Stimulated activated CD4-positive, alpha-beta T cell treated with anti-CD3 and anti-CD28 coated beads, Interleukin-1b, Interleukin-23, amount 100 ng/mL, for 48 hours (primary cell): ENCODE measurements at places on chromosomes 5 and 9.

- no peak for DNase-seq
Measured at GRCh38 chr9:127905788-127906191, 6.4 kb upstream of the ST6GALNAC6 start.

DNA sequence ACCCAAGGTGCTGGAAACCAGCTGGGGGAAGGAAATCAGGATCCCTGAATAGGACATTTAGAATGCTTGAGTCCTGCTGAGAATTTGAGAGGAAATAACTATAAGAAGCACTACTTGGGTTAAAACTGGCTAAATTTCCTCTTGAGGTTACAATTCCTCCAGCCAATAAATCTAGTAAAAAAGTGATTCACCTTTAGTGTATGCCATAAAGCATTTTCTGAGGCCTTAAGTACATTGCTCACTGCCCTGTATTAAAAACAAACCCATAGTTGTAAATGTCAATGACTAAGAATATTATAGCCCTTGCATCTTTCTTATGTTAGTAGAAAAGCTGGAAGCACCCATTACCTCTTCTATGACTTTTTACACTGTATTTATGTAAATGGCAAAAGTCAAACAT is 634.7 kb upstream of the ARRDC3 start:
- no peak for DNase-seq

- no peak for DNase-seq
Measured at GRCh38 chr5:172498431-172499129, 44.3 kb upstream of the SH3PXD2B start.

DNA sequence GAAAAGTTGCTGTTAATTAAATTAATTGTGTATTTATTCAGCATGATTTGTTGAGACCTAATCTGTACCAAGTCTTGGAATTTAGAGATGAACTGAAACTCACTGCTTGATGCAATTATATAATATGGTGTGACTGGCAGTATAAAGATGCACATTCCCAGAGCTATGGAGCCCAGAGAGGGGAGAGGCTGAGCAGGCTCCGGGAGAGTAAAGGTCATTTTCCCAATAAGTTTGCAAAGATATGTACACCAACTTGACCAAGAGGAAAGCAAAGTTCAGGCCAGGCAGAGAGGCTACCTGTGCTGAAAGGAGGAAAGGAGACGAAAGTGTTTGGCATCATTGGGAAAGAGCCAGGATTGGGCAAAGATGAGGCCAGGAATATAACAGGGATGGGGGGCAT is 271.7 kb upstream of the KLF4 start:
- no peak for DNase-seq

- no peak for DNase-seq
Measured at GRCh38 chr5:42506662-42507061, 83.4 kb downstream of the GHR start.

GRCh38 chr9:122519376-122519775 is 435 bp downstream of the OR1J4 start:
- DNase-seq: no peak

- DNase-seq: no peak
Measured at GRCh38 chr5:119694284-119694683, 64.9 kb downstream of the FAM170A start.

DNA sequence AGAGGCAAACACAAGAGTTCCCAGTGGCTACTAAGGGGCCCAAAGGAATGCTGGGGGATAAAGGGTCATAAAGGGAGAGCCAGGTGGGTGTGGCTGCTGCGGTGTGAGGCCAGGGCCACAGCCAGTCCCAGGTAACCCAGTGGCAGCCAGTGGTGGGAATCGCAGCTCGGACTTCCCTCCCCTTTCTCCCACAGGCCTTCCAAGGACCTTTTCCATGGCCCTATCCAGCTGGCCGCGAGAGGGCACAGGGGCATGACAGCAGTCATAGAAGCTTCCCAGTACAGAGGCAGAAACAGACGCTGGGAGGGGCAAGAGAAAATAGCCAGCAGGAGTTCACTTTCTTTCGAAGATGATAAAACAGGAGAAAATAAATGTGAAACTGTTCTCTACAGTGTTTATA is 257.6 kb downstream of the SEMA5A start:
- no peak for DNase-seq

DNA sequence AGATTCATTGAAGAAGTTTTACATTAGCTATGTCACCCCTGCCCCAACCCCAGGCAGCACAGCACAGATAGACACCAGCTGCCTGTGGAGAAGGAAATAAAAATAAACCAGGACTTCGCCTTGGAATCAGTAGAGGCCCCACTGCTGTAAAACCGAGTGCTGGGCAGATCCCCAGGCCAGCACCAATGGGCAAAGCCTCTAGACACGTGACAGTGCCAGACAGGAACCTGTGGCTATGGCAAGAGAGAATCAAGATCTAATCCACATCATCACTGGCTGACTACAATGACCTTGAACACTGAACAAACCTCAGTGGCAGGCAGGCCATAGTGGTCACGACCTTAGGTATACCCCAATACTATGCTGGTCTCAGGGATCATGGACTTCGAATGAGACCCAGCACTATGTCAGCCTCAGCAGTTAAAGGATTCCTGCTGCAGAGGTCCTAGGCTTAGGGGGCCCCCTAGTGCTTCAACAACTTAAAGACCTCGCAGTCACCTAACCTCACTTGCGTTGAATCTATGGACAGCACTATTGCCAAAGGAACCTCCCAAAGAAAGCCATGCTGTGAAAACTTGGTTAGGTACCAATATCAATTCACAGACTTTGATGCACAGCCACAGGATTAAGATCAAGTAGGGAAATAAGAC is 2118.6 kb upstream of the C9orf72 start:
- DNase-seq: no peak

DNA sequence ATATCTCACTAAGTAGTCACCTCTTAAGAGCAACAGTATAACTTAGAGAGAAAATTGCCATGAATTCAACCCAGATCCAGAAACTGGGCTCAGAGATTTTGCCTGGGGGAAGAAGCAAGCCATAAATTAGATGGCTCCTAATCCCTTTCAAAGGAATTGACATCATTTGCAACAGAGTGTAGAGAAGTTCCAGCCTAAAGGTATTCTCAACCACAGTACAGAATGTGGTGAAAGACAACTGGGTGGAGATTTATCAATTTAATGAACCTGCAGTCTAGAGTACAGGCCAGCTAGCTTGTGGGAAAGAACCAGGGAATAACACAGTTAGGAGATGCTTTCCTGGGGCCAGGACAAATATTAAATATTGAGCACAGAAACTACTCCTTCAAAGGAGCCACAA is 39.6 kb downstream of the CDKL3 start:
- no peak for DNase-seq

GRCh38 chr9:81609782-81610739 is 79.3 kb downstream of the TLE1 start:
- no peak for DNase-seq

DNA sequence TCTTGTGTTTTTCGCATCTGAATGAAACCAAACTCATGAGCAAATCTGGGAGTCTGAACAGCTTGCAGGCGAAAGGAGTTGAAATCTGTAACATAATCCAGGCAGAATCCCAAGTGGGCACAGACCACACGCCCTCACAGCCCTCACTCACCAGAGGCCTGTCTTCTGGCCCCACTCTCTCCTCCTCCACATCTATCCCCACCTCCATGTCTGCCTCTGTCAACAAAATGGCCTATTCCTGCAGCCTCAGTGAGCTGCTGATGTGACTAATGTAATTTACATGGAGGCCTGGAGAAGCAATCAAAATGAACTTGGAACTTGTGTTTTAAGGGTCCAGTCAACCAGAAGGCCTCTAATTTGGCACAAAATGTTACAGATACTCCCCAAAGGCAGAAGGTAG is 136.6 kb downstream of the GNA14 start:
- no peak for DNase-seq

- DNase-seq: no peak
Measured at GRCh38 chr5:135047347-135047695, 13.3 kb upstream of the PITX1 start.

GRCh38 chr5:75368391-75368790 is 31.4 kb downstream of the HMGCR start:
- no peak for DNase-seq

GRCh38 chr5:96214442-96215197 is 218.4 kb downstream of the PCSK1 start:
- DNase-seq: no peak

DNA sequence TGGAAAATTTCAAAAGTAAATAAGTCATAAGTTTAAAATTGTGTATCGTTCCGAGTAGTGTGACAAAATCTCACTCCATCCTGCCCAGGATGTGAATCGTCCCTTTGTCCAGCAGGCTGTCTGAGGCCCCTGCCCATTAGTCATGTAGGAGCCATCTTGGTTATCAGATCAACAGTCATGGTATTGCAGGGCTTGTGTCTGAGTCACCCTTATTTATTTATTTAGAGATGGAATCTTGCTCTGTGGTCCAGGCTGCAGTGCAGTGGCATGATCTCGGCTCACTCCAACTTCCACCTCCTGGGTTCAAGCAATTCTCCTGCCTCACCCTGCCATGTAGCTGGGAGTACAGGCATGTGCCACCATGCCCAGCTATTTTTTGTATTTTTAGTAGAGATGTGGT is 30.2 kb downstream of the ITGA2 start:
- DNase-seq: no peak

GRCh38 chr5:26518065-26518464 is 520.3 kb downstream of the CDH9 start:
- no peak for DNase-seq

DNA sequence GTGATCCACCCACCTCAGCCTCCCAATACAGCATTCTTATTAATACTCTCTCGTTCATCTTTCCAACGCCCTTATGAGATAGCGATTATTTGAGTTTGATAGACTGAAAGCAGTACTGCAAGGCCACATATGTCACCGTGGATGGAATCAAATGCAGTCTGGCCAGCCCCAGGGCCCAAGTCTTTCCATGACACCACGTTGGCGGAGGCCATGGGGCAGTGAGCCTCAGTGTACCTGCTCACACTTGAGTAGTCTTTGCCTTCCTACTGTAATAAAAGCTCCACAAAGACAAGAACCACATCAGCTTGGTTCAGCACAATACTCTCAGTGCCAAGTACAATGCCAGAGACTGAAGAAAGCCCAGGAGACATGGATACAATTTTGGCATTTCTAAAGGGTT is 88.5 kb downstream of the TTLL11 start:
- DNase-seq: no peak

DNA sequence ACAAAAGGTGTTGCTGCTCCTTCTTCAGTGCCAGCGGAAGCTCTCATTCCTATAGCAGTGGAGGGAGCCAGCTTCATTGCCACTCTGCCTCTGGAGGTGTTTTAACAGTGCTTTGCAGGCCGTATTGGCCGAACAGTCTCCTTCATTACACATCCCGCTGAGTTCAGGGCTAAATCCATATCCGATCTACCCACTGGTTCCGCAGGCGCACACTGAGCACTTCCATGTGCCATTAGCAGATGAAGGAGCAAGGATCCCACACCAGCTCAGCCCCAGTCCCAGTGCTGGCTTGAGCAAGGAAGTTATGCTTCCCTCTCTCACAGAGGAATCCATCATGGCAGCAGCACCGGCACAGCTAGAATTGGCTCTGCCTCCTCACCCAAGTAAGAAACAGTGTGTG is 121.2 kb upstream of the IRX2 start:
- no peak for DNase-seq

DNA sequence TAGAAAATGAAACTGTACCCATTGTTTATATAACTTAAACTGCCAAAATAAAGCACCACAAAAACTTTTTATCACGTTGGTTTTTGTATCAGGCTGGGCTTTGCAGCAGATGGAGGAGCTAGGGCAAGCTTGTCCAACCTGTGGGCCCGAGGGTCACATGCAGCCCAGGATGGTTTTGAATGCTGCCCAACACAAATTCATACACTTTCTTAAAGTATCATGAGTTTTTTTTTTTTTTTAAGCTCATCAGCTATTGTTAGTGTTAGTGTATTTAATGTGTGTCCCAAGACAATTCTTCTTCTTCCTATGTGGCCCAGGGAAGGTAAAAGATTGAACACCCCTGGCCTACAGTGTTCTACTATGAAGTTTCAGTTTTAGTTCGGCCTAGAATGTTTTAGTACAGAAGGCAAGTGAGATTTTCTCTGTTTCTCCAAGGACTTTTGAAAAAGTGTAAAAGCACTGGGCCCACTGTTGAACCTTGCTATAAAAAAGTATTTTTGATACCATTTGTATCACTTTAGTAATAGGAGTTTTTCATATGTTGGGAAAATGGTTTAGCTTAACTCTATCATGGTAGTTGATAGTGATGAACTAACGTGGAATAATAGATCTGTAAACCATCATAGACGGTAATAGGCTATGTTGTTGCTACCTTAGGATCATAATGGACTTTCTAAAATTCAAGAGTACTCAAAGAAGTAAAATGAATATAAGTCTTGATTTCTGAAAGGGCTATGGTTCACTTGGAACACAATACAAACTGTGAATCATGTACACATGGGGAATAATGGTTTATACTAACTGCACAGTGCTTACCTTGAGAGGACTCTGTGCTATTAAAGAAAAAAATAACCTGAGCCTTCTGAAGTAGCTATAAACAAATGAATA is 2.9 kb downstream of the CDKN2A start:
- no peak for DNase-seq

DNA sequence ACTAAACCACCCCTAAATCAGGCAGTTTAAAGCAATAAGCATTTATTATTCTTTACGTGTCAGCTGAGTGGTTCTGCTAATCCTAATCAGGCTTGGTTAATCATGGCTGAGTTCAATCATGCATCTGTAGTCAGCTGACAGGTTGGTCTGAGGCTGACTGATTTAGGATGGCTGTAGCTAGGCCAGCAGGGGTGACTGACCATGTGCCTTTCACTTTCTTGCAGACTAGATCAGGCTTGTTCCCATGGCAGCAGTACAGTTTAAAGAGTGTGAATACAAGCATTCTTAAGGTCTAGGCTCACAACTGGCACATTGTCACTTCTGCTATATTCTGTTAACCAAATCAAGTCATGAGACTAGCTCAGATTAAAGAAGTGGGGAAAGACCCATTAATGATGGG is 16.1 kb upstream of the MPDZ start:
- DNase-seq: no peak

DNA sequence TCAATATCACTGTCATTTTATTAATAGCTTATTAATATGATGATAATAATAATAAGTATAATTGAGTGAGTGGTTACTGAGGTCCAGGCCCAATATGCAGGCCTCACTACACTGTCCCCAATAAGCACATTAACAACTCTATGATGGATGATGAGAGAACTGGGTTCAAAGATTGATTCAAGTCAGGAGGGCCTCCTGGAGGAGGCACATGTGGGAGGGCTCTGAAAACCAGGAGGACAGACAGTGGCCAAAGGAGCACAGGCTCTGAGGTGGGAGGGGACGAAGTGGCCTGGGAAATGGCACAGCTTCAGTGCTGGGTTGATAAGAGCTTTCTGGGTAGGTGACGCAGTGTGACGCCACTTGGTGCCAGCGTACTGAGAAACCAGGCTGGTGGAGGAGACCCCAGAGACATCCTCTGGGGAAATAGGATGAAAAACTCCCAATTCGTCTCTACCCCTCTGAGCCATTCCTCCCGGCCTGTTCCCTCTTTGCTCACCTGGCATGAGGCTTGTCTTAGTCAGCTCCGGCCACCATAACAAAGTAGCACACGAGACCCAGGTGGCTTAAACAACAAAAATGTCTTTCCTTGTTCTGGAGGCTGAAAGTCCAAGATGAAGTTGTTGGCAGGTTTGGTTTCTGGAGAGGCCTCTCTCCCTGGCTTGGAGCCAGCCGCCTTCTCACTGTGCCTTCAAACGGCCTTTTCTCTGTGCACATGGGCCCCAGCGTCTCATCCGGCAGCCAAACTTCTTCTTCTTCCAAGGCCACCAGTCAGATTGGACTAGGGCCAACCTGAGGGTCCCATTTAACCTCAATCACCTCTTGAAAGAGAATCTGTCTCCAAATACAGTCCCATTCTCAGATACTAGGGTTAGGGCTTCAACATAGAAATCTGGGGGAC is 31.6 kb downstream of the NTNG2 start:
- no peak for DNase-seq

GRCh38 chr5:95861221-95861863 is 38.8 kb upstream of the GLRX start:
- peak; percentile 23 for DNase-seq
